ENCODE measurements at places on chromosomes 3 and 15.

- DNase-seq = no peak
Observed at GRCh38 chr3:64016941-64017620, 6.2 kb downstream of the PSMD6 start.

GRCh38 chr15:70569091-70569713 lies 194.2 kb downstream of the UACA start:
- DNase-seq = no peak

DNA sequence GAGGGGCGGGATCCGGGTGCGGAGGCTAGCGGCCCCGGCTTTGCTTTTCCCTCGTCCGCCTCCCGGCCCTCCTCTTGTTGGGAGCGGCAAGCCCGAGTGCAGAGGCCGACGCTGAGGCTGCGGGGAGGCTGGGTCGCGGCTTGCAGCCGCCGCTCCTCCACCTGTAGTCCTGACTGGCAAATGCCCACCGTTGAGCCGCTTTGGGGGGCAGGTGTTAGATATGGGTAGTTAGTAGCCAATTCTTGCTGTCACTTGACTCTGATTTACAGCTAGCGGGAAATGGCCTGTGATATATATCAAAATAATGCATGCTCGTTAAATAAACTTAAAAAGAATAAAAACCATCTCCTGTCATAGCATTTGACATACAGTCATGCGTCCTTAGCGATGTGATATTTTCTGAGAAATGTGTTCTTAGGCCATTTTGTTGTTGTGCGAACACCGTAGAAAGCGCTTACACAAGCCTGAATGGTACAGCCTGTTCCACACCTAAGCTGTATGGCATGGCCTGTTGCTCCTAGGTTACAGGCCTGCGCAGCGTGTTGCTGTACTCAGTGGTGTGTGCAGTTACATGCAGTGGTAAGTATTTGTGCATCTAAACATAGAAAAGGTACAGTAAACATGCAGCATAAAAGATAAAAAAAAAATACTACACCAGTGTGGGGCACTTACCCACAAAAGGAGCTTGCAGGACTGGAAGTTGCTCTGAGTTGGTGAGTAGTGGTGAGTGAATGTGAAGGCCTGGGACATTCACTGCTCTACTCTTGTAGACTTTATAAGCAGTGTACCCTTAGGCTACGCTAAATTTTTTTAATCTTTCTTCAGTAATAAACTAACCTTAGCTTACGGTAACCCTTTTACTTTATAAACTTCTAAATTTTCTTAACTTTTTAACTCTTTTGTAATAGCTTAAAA lies 873 bp downstream of the CAPN7 start:
- DNase-seq = peak; percentile 19

DNA sequence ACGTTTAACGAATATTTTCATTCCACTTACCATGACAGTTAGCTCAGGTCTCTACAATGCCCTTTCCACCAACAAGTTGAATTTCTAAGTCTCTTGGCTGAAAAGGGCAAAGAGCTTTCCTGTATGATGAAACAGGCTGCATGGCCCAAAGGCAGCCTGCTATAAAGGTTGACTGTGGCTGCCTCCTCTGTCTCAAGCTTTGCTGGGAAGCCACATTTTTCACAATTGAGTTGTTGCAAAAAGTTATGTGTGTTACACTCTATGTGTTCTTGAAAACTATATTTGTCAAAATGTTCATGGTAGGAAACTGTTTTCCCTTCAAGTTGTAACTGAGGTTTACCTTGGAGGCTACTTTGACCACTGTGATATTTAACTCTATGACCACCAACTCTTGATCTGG lies 49.5 kb downstream of the DZIP1L start:
- DNase-seq = no peak

- no peak for DNase-seq
Observed at GRCh38 chr3:102531686-102532085, 96.9 kb downstream of the ZPLD1 start.

DNA sequence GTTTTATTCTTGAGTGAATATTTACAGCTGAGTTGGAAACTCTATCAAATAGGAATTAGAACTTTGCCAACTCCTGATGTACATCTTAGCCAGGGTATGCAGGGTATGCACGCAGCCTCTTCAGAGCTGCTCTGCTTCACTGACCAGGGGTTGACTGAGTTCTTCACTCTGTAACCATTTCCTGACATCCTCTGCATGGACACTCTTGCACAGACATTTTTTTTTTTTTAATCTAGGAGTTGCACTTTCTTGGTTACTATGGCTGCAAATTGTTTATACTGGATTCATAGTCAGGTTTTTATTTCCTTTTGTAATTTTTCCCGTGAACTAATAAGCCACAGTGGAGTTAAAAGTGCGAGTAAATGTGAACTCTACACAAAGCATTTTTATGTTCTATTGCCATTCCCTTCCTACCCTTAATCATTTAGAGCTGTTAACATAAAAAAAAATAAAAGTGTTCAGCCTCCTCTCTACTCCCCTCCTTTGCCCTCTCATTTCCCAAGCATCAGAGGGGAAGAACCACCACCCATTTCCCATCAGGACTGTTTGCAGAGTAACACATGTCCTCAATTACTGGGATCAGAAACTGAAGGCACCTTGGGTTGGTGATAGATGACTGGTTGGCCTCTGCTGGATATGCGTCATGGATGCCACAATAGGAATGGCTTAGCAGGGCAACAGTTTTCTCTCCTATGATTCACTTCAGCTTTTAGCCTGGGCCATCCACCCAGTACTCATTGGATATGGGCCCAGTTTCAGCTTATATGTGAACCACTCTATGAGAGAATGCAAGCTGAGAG lies 54.0 kb downstream of the DUT start:
- no peak for DNase-seq

- DNase-seq = no peak
Observed at GRCh38 chr3:188797045-188797444, 374.7 kb upstream of the TPRG1 start.

DNA sequence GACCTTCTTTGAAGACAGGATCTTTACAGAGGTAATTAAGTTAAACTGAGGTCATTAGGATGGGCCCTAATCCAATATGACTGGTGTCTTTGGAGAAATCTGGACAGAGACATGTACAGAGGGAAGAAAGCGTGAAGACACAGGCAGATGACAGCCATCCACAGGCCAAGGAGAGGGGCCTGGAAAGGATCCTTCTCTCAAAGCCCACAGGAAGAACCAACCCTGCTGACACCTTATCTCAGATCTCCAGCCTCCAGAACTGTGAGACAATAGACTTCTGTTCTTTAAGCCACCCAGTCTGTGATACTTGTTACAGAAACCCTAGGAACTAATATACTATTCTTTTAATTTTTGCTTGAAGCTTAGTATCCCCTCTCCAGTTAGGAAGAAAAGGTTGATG lies 74.2 kb downstream of the WDR76 start:
- no peak for DNase-seq

DNA sequence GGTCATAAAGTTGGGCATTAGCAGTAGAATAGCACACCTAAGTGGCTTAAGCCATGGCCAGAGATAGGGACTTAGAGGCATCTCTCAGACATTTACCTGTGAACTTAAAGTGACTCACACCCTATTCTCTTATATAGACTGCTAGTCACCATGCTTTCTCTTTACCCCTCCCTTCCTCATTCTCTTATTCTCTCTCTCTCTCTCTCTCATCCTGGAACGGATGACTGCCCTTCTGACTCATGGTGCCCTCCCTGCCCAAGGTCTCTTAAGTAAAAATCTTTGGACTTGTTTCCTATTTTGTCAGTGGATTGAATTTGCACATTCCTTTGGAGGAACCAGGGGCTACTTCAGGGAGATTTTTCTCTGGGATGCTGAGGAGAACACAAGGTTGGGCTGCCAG lies 58.8 kb downstream of the NPAP1 start:
- DNase-seq = no peak

DNA sequence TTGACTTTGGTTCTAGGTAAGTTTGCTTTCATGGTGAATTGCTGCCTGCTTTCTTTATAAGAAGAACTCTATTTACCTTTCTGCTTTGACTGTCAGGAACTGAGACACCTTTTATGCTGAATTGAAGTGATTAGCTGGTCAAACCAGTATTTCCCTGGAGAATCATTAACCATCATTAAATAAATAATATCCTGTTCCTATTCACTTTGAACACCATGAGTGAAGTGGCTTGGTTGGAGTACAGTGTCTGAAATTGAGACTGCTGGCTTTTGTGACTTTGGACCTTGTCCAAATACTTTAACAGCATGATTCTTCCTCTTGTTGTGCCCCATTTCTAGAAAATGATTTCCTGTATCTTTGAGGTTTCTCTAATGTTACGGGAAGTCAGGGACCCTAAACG lies 5.6 kb upstream of the TMEM62 start:
- no peak for DNase-seq

DNA sequence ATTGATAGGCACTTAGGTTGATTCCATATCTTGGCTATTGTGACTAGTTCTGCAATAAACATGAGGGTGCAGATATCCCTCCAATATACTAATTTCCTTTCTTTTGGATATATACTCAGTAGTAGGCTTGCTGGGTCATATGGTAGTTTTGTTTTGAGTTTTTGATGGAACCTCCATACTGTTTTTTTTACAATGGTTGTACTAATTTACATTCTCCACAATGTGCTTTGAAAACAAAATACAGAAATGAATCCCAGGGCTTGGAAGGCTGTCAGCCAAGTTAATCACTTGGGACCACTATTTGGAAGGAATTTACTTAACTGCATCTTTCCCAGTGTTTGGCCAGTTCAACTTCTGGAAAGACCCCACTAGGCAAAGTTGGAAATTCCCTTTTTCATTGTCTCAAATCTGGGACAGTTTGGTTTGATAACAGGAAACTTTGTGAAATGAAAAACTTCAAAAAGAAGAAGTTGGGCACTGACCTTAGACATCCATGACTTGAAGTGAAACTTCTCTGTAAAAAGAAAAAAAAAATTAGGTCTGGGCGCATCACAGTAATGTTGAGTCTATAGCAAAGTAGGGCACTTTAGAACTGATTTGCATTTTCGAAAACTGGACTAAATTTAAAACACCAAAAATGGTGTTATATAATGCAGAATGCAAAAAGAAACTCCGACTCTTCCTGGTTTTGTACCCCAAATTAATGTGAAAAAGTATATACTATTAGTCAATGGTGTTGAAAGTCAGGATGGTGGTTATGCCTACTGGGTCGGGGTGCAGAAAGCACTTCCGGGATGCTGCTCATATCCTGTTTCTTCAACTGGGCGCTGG lies 6.0 kb downstream of the CTSH start:
- DNase-seq = peak; percentile 58

GRCh38 chr3:183581496-183582155 lies 26.1 kb upstream of the KLHL6 start:
- DNase-seq = no peak

DNA sequence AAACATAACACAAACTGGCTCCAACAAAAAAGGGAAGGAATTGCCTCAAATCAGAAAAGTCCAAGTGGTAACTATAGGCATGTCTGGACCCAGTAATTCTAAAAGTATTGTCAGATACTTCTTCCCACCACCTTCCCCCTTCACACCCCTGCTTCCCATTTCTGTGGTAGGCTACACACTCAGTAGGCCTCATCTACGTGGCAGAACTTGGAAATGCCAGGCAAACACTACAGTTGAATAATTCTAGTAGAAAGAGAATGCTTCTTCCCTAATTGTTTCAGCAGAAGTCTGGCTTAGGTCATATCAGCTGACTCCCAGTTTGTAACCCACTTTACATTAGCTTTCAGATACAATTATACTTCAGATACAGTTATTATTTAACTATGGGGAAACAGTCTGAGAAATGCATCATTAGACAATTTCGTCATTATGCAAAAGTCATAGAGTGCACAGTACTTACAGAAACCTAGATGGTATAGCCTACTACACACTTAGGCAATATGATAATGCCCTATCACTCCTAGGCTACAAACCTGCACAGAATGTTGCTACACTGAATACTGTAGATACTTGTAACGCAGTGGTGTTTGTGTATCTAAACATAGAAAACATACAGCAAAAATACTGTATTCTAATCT lies 6.4 kb downstream of the SETMAR start:
- DNase-seq = no peak

DNA sequence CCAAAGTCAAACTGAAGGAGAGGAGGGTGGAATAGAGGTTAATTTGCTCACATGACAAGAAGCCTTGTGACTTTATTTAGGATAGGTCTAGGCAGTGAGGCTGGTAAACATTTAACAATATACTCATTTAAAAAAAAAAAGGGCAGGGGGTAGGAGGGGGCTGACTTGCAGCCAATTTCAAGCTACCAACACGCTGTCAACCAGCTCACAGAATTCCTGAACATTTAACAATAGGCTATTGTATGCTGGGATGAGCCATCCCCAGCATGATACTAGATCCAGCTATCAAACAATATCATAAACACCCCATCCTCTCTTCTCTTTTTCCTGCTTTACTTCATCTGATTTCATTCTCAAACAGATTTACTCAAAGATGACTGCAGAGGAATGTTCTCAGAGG lies 1096.3 kb upstream of the CFAP20DC start:
- no peak for DNase-seq

- DNase-seq = peak; percentile 14
Observed at GRCh38 chr3:123244128-123244527, 42.4 kb downstream of the SEC22A start.

- no peak for DNase-seq
Observed at GRCh38 chr15:31461911-31462480, 135.4 kb downstream of the KLF13 start.

- peak; percentile 1 for DNase-seq
Observed at GRCh38 chr15:67784090-67784781, 41.1 kb upstream of the SKOR1 start.

GRCh38 chr15:44319385-44319784 lies 30.9 kb downstream of the GOLM2 start:
- no peak for DNase-seq

DNA sequence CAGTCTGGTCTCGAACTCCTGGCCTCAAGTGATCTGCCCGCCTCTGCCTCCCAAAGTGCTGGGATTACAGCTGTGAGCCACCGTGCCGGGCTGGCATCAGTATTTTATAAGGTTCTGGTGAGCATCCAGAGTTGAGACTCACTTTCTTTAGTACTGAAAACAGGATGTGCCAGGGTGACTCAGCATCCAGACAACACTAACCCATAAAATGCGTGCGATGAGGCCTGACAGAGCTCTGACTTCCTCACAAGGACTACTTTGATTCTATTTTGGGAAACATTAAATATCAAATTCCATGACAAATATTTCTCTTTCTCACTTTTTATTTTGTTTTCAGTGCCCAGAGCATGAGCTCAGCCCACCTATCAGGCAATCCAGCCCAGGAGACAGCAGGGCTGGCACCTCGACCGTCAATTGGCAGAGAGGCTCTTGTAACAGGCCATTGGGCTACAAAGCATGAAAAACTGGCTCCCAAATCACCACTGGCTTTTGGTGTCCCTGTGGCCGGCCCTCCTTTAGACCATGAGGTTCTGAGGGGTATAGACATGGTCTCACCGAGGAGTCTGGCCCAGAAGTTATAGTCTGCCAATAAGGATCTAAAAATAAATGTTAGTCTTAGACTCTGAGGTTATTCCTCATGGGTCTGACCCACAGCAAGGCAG lies 75.0 kb downstream of the FEM1B start:
- DNase-seq = no peak

Data from CD4-positive, alpha-beta T cell treated with Interleukin-15 for 4 hours (primary cell).